Activated CD8-positive, alpha-beta memory T cell treated with anti-CD3 and anti-CD28 coated beads, Interleukin-2, amount 10 ng/mL, durations not matched to agents 7 days and 5 days (primary cell): ENCODE measurements at places on chromosomes 11 and 22. TPM values are rescaled to one million over a fixed set of nuclear protein-coding genes. Genes with fewer than 3 reads are reported as not detected.

DNA sequence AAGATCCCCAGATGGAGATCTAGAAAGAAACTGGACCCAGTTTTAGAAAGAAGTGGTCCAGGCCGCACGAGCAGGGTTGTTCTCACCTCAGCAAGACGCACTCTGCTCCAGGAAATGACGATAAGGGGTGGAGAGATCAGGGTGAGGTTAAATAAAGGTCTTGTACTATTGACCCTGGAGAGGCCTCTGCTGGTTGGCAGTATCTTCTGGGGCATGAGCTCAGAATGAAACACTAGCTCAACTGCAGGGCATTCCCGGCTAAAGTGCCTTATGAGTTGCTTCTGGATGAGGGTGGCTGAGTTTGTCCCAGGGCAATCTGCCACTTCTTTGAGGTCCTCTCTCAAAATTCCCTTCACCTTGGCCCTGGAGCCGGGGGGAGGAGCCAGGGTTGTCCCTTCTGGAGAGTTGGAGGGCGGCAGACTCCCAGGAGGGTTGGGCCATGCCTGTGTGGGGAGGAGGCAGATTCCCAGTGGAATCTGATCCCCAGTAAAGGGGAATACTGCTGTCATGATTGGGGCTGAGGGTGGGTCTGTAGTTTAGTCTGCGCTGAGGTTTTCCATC is 10.9 kb downstream of the USP2 start:
- no peak for DNase-seq

DNA sequence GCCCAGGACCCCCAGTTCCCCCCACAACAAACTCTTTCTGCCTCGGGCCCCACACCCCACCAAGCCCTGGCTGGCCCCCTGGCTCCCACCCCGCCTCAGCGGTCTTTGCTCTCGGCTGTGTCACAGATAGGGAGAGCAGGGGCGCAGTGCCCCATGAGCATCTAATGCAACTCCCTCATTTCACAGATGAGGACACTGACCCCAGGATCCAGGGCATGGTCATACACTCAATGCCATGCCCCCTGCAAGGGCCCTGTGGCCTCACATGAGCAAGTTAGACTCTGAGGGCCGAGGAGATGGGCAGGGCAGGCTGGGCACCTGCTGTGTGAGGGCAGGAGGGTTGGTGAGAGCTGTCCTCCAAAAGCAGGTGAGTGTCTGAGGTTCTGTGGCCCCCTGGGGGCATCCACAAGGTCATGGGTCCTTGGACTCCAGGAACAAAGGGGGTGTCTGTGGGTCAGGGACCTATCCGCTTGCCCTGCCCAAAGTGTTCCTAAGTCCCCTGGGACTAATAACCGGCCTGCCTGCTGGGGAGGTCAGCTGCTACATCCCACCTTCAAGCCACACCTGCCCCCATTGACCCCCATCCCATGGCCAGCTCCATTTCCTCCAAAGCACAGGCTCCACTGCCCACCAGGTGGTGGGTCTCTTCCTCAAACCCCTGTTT is 2.5 kb downstream of the MIF start:
- DNase-seq: no peak

GRCh38 chr11:47986742-47987141 is 6.4 kb downstream of the PTPRJ start:
- DNase-seq: no peak

GRCh38 chr11:73249853-73250783 is 22.0 kb upstream of the P2RY6 start:
- DNase-seq: no peak

- DNase-seq: no peak
These were observed 47.9 kb upstream of the DDI1 start for GRCh38 chr11:103988595-103988969.

Gene MAP6
- total RNA-seq: 0.70 TPM
